ENCODE measurements at places on chromosomes 5 and 9. TPM values are rescaled to one million over a fixed set of nuclear protein-coding genes. Genes with fewer than 3 reads are reported as not detected.

INSL6 gene
- not detected for total RNA-seq

ADRA1B gene
- 6.0 TPM for total RNA-seq

IRGM gene
- not detected for total RNA-seq

DOCK8 gene
- 8.1 TPM for total RNA-seq

FOXD4L4 gene
- 0.53 TPM for total RNA-seq

PRUNE2 gene
- total RNA-seq = not detected

CCDC69 gene
- 0.50 TPM for total RNA-seq

SH3GL2 gene
- not detected for total RNA-seq

SV2C gene
- total RNA-seq = not detected

CCIN gene
- total RNA-seq = not detected

SMIM33 gene
- total RNA-seq = not detected

BARHL1 gene
- total RNA-seq = not detected

PDCD1LG2 gene
- total RNA-seq = 1.4 TPM

THBS4 gene
- total RNA-seq = 8.1 TPM

C6 gene
- total RNA-seq = not detected

IL7R gene
- total RNA-seq = 0.41 TPM

GTF3C4 gene
- total RNA-seq = 26.9 TPM

SLC6A7 gene
- not detected for total RNA-seq

UBQLN1 gene
- 118 TPM for total RNA-seq

RASGEF1C gene
- not detected for total RNA-seq

FAM169A gene
- total RNA-seq = 3.9 TPM

MAP1B gene
- 163 TPM for total RNA-seq

FGF10 gene
- total RNA-seq = not detected

PKD2L2 gene
- 0.50 TPM for total RNA-seq

LRRC70 gene
- 1.1 TPM for total RNA-seq

LURAP1L gene
- 4.1 TPM for total RNA-seq

FOXD4L3 gene
- not detected for total RNA-seq

PRSS3 gene
- total RNA-seq = 1.0 TPM

LPAR1 gene
- total RNA-seq = 8.9 TPM

GARNL3 gene
- 18.1 TPM for total RNA-seq

EGFLAM gene
- not detected for total RNA-seq

PCDHGA7 gene
- total RNA-seq = not detected

PHF24 gene
- total RNA-seq = not detected

BAAT gene
- total RNA-seq = not detected

CYSTM1 gene
- total RNA-seq = 27.2 TPM

GABRA1 gene
- not detected for total RNA-seq

AFAP1L1 gene
- total RNA-seq = 9.6 TPM

GPR151 gene
- not detected for total RNA-seq

SLC34A3 gene
- total RNA-seq = 1.4 TPM

SLC6A19 gene
- total RNA-seq = not detected

TBC1D13 gene
- 41.9 TPM for total RNA-seq

CACFD1 gene
- total RNA-seq = 32.7 TPM
